ENCODE measurements at places on chromosomes 5 and 9.

DNA sequence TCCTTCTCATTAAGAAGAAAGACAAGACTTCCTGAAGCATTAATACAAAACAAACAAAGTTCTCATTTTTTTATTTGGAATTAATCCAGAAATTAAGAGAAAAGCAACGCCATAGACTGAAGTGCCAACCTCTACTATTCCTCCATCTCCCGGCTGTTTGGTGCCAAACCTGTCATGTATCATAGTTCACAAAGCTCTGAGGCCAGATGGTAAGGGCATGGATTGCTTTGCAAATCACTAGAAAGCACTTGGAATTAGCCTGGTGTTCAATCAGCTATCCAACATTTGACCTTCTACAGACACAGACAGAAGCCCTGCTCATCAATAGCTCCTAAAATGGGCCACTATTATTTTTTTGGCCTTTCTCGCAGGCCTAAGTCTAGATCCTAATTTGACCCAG lies 33.8 kb downstream of the HTR1A start:
- DNase-seq, result no peak

DNA sequence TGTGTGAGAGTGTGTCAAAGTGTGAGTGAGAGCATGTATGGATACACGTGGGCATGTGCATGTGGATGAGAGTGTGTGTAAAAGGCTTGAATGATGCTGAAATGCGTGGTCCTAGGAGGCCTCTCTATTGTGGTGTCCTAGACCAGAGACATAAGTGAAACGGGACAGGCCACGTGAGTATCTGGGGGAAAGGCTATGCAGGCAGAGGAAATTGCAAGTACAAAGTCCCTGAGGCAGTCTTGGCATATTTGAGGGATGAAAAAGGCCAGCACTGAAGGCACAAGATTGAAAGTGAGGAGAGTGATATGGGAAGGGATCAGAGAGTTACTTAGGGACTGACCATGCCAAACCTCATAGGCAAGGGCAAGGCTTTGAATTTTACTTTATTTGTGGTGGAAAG lies 67.2 kb upstream of the CCDC152 start:
- DNase-seq, result no peak

GRCh38 chr5:131210151-131210510 lies 39.4 kb downstream of the LYRM7 start:
- DNase-seq, result no peak

DNA sequence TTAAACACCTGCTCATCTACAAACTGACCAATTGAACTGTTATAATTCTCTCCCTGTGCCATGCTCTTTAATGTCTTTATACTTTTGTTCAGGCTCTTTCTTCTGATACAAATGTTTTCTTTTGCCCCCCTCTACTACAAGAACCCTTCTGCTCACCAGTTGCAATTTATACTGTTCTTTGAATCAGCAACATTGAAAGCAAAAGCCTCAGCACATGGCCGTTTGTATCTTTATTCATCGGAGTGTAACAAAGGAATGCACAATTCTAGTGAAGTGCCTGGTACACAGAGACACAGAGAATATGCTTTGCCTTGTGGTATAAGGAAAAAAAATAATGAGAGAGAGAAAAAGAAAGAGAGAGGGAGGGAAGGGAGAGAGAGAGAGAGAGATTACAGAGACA lies 547.1 kb downstream of the CDH12 start:
- DNase-seq, result no peak

DNA sequence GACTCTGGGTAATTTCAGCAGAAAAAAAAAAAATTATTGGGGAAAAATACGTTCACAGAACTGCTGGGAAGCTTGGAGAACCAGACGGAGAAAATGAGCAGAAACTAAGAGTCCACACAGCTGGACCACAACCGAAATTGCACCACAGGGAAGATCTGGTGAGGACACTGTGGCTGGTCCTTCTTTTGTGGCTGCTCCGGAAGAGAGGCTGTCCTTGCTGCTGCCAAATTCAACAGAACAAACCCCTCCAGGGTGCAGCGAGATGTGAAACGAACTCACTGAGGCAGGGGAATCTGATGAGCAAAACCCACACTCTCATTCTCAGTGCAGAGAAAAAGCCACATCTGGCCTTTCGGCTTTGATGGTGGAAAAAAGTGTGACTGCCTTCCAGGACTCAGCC lies 200.0 kb downstream of the ACTL7B start:
- no peak for DNase-seq

DNA sequence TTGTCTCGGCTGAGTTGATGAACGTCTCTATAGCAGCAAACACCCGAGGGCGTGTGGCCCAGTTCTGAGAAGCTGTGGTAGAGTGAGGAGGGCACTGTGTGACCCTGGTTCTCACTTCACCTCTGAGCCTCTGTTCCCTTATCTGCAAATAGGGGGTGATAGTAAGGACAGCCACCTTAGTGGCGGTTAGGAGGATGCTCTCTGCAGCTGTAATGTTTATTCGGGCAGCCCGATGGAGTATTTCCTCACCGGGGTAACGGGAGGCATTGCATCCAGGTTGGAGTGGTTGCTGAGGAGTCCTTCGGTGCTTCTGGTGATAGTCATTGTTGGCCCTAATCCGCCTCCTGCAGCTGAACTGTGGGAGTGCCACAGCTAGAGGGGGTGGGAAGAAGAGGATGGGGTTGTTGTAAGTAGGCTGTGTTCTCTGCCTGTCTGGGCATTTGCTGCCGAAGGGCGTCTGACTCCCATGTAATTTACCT lies 13.9 kb downstream of the PRRC2B start:
- peak; percentile 16 for DNase-seq

- no peak for DNase-seq
These were observed 51.7 kb upstream of the NR5A1 start for GRCh38 chr9:124558777-124559470.

- DNase-seq, result no peak
These were observed 83.0 kb downstream of the DENND1A start for GRCh38 chr9:123846966-123847365.

DNA sequence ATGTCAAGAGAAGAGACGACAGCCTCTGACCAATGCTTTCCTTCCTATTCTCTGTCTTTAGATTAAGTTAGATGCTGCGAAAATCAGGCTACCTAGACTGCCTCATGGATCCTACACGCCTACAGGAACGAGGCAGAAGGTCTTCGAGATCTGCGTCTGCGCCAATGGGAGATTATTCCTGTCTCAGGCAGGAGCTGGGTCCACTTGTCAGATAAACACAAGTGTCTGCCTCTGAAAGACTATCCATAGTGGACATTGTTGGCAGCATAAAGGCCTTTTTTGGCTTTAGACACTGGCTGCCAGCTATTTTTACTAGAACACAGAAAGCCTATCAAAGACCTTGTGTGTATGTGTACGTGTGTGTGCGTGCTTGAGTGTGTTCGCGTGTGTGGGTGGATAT lies 90.9 kb upstream of the PPP1R2B start:
- DNase-seq, result no peak

- no peak for DNase-seq
These were observed 5.3 kb downstream of the GAPT start for GRCh38 chr5:58496488-58496887.

GRCh38 chr9:138063033-138063432 lies 185.5 kb downstream of the CACNA1B start:
- no peak for DNase-seq

- no peak for DNase-seq
These were observed 221.0 kb downstream of the ESM1 start for GRCh38 chr5:54764102-54765090.

DNA sequence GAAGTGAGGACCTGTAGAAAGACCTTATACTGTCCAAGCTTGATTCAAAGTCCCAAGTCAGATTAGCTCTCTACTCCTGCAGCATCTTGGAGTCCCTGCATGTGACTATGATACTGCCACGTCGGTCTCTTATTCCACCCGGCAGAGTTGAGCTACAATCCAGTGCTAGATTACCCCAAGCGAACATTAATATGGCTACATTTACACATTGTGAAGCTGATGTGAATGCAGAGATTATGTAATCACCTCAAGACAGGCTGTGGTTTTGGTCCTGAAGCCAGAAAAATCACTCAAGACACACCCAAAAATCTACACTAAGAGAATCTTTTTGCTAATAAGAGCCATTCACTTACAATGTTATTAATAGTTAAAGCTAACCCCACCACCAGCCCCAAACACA lies 116.7 kb downstream of the GNA14 start:
- no peak for DNase-seq

GRCh38 chr5:68730220-68730978 lies 363.4 kb upstream of the SLC30A5 start:
- peak; percentile 44 for DNase-seq

DNA sequence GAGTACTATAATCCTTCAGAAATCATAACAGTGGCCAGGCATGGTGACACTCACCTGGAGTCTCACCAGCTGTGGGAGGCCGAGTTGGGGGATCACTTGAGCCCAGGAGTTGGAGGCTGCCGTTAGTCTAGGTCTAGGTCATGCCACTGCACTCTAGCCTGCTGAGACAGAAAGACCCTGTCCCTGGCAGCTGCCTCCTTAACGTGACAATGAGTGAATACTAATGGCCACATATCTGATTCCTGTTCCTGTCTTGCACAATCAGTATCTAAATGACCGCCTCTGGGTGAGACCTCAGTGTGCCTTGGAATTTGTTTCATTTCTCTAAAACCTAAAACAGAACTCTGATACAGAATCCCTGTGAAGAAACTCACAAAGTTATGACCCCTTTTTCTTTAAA lies 131.0 kb upstream of the DAB2 start:
- no peak for DNase-seq

- no peak for DNase-seq
These were observed 291.0 kb downstream of the FBXL17 start for GRCh38 chr5:108090946-108091345.

GRCh38 chr5:56529666-56530430 lies 285.5 kb upstream of the MAP3K1 start:
- DNase-seq, result no peak

- peak; percentile 98 for DNase-seq
These were observed 124.4 kb downstream of the C9orf50 start for GRCh38 chr9:129496473-129497004.

- DNase-seq, result peak; percentile 45
These were observed 103.3 kb downstream of the SYK start for GRCh38 chr9:90904706-90905478.

DNA sequence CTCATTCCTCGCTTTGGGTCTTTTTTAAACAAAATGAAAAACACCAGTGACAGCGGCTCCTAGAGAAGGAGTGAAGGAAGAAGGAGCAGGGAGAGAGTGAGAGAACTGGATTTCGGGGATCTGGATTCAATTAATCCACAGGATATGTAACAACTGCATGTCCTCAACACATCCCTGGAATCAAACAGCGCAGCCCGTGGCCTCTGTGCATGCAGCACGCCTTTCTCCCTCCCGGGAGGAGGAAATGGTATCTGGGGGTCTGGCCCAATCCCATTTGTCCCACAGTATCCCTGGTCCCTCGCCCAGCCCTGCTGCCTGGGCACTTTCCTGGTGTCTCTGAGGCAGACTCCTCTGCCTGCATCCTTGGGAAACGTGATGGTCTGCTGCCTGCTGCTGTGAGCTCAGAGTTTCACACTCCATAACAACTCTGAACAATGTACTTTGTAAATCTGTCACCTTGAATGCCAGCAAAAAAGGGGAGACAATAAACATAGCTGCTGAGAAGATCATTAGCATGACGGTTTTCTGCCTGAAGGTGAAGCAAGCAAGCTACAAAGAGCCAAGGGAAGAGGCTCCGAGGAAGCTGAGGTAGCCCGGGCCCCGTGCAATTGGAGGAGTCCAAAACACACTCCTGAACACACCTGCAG lies 56.1 kb downstream of the PTCH1 start:
- no peak for DNase-seq

- no peak for DNase-seq
These were observed 129.6 kb upstream of the SPEF2 start for GRCh38 chr5:35488055-35488454.
